ENCODE measurements at places on chromosomes 16 and 17.

- H3K4me1 ChIP-seq, result no peaks in the 10 kb centered on the region
- no peak for DNase-seq
- no peaks in the 10 kb centered on the region for H3K27me3 ChIP-seq
- H3K27ac ChIP-seq, result no peak overlapping the region
- no peak overlapping the region for H3K4me3 ChIP-seq
Measured at GRCh38 chr16:28319476-28320022, 27.2 kb downstream of the SBK1 start.

- peaks cover 24% of the 10 kb centered on the region for H3K4me1 ChIP-seq
- no peaks in the 10 kb centered on the region for H3K27me3 ChIP-seq
- H3K4me3 ChIP-seq, result no peak overlapping the region
- no peak for DNase-seq
- peaks cover 2% of the 10 kb centered on the region for H3K36me3 ChIP-seq
- no peak overlapping the region for H3K27ac ChIP-seq
Measured at GRCh38 chr17:38733982-38734973, 4.1 kb downstream of the CISD3 start.

DNA sequence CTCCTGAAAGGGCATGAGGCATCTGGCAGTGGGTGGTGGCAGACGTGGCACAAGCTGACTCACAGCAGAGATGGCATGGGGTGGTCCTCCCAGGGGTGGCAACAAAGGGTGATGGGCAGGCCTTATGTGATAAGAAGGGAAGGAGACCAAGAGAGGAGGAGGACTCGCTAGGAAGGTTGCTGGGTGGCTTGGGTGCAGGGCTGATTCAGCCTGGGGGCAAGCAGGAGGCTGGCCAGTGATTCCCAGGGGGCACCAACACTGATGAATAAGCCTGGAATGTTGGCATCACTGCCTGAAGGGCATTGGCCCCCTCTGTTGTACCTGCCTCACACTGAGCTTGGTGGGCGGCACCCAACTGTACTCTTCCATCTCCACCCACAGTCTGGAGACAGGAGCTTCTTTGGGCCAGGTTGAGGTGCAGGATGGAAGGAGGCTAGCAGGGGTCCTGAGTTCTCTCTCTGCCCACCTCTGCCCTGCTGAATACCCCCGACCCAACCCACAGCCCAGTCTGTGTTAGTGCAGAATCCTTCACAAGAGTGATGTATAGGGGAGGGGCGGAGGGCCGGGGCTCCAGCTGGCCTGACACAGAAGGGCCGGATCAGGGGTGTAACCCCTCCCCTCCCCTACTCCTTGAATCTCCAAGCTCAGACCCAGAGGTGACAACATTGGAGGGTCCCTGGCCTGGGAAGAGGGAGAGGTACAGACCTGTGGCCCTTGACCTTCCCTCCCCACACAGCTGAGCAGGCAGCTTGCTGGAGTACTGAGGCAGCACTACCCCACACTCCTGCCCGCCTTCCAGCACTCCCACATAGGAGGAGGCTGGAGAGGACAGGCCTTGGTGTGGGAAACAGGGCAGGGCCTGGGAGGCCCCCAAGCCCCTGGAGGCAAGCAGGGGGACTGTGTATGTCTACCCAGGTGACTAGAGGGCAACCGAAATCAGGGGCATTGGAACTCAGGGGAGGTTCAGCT is 2.6 kb downstream of the STAC2 start:
- H3K27ac ChIP-seq, result no peak overlapping the region
- no peak overlapping the region for H3K4me3 ChIP-seq
- H3K4me1 ChIP-seq, result peaks cover 9% of the 10 kb centered on the region
- no peaks in the 10 kb centered on the region for H3K36me3 ChIP-seq

- H3K4me3 ChIP-seq, result no peak overlapping the region
- H3K4me1 ChIP-seq, result no peaks in the 10 kb centered on the region
- no peak for DNase-seq
- H3K27ac ChIP-seq, result no peak overlapping the region
- no peaks in the 10 kb centered on the region for H3K36me3 ChIP-seq
- H3K27me3 ChIP-seq, result peaks cover 47% of the 10 kb centered on the region
Measured at GRCh38 chr17:72124438-72124775, 3.6 kb downstream of the SOX9 start.

- H3K4me3 ChIP-seq, result peak overlapping the region; percentile 75
- H3K36me3 ChIP-seq, result peaks cover 6% of the 10 kb centered on the region
- H3K27ac ChIP-seq, result no peak overlapping the region
- peaks cover 13% of the 10 kb centered on the region for H3K4me1 ChIP-seq
- no peaks in the 10 kb centered on the region for H3K27me3 ChIP-seq
Measured at GRCh38 chr16:787321-787966, 737 bp downstream of the RPUSD1 start.

All from endothelial cell of umbilical vein (primary cell).